ENCODE measurements at places on chromosomes 3 and 15.

DNA sequence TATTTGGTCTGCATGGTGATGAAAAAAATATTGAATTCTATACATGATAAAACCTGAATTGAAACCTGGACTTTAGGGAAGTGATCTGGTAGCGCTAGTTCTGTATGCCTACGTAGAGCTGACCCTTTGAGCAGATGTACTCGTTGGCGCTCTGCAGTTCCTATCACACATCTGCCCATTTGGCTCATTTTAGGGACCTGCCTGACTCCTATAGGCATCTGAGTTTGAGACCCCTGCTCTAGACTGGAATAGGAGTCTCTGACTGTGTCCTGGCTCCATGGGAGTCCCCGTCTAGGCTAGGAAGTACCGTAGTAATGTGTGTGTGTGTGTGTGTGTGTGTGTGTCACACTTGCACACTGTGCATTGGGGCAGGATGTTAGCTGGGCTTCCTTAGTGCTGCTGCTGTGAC lies 21.2 kb downstream of the STARD5 start:
- no peak for DNase-seq

DNA sequence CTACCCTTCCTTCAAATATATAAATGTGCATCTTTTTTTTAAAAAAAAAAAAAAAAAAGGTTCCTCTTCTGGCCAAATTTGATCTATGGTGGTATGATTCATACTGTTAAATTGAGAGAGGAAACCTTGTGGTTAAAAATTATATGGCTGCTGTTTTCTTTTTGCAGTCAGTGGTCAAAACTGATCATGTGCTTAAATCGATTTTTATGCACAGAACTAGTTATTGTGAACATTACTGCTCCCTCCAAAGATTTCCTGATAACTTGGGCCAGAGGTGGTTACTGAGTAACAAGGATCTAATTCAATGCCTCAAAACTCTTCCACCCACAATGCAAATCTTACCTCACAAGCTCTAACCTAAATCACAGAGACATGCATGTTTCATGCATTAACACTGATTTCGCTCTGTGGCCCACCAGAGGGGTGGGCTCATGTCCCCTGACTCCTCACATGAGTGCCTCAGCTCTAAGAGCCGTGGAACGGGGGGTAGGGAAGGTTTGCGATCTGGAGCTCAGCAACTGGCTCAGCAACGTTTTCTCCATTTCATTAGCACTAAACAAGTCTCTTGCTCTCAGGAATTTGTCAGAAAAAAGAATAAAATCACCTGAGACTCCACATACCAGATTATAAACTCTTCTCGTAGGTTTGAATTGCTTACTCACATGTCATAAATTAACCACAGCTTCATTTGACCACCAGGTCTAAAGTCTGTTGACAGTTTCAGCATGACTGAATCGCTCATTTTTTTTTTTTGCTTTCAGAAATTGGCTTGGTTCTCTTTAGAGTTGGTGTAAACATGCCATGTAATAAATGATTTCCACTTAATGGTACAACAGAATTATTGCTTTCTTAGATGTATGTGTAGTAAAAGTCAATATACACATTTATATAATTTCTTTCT lies 280.4 kb downstream of the CD47 start:
- DNase-seq, result no peak

GRCh38 chr3:72997421-72997961 lies 880 bp downstream of the PPP4R2 start:
- peak; percentile 25 for DNase-seq

DNA sequence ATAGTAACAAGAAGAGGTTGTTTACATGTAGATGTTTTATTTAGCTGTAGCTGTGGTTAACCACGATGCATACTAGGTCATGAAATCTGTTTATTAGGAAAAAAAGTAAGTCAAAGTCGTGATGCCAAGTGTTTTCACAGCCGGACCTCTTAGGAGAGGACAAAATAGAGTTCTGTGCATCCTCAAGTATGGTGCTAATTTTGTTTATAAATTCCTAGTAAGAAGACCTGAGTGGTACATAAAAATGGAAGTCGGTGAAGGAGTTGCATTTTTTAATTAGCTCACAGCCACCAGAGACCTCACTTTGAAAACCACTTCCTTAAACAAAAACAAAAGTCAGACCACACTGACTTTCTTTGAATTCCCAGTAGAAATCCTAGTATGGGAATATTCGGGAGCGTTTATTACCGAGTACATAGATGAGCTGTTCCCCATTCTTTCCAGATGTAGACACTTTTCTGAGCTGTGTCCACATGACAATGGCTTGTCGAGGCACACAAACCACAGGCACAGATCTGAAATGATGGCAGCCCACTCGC lies 143.6 kb upstream of the UBE2E1 start:
- DNase-seq, result no peak

DNA sequence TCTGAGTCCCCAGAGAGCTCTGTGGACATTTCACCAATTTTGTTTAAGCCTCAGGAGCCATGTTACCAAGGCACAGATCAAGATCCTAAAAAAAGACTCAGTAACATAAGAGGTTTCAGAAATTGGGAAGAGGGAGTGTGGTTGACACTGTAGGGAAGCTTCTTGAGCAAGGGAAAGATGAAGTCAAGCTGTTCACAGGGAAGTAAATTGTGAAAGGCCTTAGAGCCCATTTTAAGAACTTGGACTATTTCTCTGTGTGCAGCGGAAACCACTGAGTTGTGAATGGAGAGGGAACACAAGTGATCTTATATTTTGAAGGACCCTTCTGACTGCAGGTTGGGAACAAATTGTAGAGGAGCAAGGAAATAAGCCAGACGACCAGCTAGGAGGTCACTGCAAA lies 18.7 kb downstream of the BCL2A1 start:
- DNase-seq, result no peak

DNA sequence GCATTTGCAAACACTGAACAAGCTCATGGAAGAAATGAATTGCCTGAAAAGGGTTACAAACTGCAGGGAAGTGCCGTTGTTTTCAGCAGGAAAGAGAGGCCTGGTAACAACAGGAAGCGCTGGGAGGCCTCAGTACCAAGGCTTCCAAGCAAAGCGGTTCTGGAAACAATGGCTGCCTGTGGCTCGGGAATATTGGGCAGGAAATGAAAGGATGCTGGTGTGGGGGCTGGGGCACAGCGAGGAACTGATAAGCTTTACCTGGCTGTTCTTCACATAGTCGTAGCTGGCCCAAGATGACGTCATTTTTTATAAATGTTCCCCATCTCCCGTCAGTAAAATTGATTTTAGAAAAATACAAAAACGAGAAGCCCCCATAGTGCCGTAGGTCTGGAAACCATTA lies 55.9 kb downstream of the ARHGAP31 start:
- no peak for DNase-seq

- no peak for DNase-seq
Measured at GRCh38 chr3:196217307-196218154, 1.2 kb downstream of the SLC51A start.

DNA sequence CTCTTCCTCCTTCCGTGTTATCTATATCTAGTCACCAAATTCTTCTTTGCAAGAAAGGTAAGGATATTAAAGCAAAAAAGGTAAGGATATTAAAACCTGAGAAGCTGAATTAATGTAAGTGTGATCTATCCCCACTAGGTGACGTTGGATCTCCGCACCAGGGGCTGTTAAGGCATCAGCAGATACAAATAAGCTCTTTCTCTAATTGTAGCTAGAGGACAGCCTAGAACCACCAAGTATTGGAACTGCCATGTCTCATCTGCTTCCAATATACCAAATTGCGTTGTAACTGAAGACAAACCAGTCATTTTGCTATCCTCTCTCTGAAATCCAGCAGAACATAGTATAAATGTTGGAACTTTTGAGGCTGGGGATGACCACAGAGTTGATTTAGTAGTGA lies 471.2 kb upstream of the TGFBR2 start:
- no peak for DNase-seq

GRCh38 chr3:194265505-194265892 lies 85.6 kb downstream of the CPN2 start:
- DNase-seq, result no peak

GRCh38 chr15:69820819-69821218 lies 276.9 kb downstream of the TLE3 start:
- DNase-seq, result no peak

DNA sequence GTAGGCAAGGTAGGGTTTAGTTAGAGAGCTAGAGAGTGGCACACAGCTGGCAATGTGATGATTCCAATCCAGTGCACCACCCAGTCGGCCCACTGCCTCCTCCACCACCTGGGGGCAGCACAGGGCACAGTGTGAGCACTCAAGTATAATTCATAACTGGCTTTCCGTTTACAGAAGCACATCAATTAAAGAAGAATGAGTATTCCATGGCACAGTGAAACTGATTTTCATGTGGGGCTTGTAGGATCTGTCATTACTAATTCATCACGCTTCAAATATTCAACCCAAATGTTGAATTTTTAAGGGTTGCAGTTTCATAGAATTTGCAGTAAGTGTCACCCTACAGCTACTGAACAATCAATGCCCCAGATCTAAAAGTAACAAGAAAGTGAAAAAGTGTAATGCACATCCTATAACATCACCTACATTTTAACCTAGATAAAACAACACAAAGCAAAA lies 149.9 kb downstream of the IGSF11 start:
- DNase-seq, result peak; percentile 85

GRCh38 chr3:172629470-172629869 lies 81.4 kb downstream of the NCEH1 start:
- no peak for DNase-seq

DNA sequence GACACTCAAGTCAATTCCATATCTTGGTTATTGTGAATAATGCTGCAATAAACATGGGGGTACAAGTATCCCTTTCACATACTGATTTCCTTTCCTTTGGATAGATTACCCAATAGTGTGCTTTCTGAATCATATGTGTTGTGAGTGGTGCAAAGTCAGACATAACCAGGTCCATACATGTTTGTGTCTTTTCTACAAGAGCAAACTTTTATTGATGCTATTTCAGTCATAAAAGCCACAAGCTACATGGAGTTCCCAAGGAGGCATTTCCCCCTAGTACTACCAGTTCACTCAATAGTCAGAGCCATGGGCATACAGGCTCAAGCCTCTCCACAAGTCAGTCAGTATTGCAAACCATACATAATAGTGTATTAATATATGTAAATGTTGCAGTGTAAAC lies 10.1 kb downstream of the CEP63 start:
- no peak for DNase-seq

DNA sequence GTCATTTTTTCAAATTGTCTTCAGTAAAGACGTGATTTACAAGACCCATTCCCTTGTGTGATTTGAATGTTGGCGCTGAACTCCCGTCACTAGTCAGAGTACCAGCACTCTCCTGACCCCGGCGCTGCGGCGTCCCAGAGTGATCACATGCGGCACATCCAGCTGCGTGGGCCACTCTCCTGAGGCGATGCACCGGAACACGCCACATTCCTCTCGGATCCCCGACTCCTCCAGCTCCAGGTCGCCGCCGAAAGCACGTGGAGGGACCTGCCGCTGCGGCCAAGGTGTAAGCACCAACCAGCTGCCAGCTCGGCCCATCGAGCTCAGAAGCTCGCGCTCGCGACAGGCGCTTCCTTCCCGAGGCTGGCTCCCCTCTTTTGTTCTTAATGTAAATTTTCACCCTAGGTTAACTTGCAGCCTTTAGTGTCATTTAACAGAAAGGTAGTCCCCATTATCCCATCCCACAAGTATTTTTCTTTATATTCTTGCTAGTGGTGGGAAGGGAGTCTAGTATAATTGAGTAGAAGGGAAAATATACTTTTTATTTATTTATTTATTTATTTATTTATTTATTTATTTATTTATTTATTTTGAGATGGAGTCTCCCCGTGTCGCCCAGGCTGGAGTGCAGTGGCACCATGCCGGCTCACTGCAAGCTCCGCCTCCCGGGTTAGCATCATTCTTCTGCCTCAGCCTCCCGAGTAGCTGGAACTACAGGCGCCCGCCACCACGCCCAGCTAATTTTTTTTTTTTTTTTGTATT lies 61.7 kb upstream of the VGLL3 start:
- DNase-seq, result no peak

DNA sequence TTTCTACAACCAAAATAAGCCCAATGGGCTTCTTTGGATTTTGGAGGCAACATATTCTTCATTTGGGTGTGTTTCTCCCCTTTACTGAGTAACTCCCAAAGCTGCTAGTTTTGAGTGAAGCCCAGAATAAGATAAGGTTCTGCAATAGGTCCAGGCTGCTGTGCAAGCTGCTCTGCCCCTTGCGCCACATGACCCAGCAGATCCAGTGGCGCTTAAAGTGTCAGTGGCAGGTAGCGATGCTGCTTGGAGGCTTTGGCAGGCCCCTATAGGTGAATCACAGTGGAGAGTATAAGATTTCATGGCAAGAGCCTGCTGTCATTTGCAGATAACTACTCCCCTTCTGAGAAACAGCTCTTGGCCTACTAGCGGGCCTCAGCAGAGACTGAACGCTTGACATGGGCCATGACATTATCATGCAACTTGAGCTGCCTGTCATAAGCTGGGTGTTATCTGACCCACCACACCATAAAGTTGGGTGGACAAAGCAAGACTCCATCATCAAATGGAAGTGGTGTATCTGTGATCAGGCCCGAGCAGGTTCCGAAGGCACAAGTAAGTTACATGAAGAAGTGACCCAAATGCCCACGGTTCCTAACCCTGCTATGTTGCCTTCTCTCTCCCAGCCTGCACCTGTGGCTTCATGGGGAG lies 88.4 kb upstream of the OXTR start:
- DNase-seq, result no peak

DNA sequence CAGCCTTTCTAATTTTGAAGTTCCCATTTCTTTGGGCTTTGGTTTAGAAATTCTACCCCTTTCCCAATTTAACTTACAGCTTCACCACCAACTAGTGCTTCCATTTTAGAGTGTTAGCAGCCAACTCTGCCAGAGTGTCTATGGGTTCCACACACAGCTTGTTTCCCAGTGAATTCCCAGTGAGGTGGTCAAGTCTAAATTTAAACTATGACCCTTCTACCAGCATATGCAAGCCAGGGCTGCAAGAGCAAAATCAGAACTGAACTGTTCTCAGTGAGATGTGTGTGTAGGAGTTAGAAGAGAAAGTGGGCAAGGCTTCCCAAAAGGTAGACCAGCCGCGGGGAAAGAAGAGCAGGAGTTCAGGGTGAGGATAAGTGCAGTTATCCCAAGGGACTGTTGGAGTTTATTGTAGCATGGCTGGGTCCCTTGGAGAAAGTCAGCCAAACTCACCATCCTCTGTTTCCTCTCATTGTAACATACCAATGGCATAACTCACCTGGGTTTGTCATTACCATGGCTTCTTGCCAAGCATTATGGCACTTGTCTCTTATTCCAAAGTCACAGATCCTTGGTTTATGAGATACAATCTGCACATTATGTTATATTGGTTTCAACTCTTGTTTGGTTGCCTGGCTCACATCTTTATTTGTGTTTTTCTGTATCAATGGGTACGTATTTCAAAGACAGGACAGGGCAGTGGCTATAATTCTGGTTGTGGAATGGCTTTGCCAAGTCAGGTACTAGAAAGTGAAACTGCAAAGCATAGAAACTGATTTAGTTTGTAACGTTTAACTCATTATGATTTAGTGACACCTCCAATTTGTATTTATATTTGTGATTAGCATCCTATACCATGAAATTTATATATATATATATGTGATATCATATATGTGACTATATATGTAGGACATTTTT lies 130.2 kb upstream of the UMPS start:
- no peak for DNase-seq

DNA sequence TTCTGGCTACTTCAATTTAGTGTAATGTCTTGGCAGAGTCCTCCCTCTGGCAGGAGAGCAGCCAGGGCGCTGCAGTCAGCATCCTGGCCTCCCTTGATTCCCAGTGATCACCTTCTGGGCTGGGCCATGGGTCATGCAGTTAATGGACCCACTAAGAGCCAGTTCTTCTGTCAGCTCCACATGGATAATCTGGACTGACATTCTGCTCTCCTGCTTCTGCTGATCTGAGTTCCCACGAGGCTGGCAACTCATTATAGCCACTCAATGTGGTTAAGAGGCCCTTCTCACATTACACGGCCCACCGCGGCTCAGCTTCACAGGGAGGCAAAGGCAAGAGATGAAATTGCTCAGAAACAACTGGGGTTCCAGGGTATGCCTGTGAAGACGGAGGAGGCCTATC lies 94.0 kb downstream of the WDR76 start:
- no peak for DNase-seq
